ENCODE measurements at places on chromosomes 1 and 21.

- no peak for DNase-seq
Observed at GRCh38 chr1:23244256-23244761, 27.0 kb upstream of the HTR1D start.

GRCh38 chr21:8993943-8994639 lies 1527.3 kb upstream of the TPTE start:
- DNase-seq = no peak

DNA sequence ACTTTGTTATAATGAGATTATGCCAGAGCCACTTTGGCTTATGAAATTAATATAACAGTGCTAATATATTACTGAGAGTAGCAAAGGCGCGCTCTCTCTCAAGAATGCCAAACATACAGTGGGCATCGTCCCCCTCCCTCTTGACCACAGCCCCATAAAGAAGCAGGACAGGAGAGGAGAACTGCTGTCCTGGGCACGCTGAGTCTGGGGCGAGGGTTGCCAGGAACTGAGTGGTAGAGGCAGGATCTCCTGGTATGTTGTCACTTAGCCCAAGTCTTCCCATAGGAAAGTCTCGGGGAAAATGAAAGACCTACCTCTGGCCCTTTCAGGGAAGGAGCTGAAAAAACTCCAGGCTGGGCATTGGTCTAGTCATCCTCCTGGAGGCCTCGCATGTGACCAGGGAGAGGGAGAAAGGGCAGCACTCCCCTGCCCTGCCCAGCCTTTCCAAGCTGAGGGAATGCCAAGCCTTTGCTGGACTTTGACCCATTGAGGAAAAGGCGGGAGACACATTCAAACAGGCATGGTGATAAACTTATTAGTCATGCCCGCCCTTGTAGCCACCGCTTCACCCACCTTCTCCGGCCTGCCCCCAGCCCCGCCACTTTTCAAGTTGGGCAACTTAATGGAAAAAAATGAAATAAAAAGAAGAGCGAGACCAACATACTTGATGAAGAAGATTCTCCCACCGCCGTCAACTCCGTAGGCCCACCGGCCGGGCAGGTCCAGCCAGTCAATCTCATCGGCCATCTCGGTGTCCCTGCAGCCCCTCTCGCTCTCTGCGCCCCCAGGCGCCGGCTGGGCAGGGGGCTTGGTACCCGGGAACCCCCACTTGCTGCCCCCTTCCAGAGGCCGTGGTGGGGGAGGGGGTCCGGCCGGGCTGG lies 17.4 kb upstream of the PLEKHA6 start:
- no peak for DNase-seq

- no peak for DNase-seq
Observed at GRCh38 chr1:93827633-93828366, 51.2 kb downstream of the DNTTIP2 start.
